GM04504 (cell line): ENCODE measurements at places on chromosomes 13 and 19.
A peak's percentile ranks its signal among the peaks of the same experiment; 100 is the strongest.

DNA sequence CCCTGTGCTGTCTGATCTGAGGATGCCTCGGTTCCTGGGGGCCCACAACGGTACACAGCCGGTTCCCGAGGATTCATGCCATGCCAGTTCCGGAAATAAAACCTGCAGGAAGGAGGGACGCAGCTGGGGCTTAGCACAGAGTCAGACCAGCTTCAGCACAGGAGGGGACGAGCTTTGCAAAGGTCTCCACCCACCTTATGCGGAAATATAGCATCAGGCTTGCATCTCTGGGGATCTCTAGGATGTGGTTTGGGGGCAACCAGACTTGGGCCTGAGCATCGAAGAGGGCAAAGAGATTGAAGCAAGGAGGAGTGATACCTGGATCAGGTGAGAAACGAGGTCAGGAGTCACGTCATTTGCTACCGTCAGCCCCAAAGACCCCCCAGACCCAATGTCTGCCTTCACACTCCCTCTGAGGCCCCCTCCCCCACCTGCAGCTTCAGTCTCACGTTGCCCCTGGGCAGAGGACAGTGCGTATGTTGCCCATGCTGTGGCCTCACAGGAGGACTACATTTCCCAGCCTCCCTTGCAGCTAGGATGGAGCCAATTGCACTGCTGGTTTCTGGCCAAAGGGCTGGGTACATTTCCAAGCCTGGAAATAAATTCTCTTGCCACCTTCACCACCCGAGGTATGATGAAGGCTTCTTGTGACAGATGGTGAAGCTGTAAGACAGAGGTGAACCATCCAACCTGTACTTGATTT, 12.1 kb downstream of the TYK2 start:
- DNase-seq: no peak

DNA sequence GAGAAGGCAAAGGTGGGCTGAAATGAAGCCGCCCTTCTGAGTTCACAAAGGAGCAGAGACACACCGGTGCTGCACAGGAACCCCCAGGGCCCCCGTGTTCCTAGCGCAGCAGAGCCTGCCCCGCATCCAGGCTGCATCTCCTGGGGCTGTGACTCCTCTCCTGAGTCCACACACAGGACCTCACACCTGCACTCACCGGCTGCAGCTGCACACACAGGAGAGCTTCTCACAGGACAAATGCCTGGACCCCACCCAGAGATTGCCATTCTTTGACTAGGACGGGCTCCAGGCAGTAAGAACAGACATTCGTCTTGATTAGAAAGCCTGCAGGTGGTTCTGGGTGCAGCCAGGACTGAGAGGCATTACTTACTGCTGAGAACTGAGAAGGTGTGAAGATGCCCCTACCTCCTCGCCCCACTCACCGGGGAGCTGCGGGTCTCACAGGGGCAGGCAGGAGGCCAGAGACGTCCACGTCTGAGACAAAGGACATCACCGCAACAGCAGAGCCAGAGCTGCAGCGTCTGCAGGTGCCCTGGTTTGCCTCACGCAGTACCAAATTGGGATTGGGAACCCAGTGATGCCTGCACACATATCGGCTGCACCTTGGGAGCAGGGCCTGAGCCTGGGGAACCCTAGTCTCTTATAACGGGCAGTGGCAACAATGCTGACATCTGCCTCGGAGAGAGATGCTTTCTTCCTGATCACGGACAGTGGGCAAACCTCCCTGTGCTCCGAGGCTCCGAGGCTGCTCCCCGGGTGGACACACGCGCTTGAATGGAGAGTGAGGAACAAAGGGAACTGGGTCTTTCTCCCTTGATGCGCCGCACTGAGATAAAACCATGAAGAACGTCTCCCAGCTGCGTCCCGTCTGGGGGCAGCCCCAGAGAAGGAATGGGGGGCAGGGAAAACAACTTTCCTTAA, 50.4 kb downstream of the RASA3 start:
- DNase-seq: no peak

DNA sequence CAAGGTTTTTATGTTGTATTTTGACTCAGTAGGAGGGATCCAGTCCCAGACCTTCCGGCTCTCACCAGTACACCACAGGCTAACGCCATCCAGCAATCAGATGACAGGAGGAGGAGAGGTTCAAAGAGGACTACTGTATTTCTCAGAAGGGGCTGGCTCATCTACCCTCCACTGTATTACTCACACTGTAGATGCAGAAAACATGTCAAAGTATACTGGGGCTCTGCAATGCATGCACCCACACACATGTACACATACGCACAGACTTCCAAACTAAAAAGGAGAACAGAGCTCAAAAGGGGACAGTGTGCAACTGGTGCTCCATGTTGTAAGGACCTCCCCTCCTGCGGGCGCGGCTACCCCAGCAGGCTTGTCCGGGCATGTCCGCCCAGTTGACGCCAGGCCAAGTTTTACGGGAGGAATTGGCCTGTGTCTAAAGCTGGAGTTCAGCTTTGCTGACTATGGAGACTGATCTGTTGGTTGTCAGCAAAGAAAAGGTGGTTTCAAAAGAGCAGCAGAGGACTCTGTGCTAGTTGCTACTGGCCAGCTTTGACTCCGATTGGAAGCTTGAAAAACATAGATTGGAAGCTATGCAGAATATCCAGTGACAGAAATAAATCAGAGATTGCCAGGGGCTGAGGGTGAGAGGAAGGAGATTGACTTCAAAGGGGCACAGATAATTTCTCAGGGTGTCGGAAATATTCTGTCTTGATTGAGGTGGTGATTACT, 314.2 kb downstream of the DLEU7 start:
- DNase-seq: peak; percentile 75

DNA sequence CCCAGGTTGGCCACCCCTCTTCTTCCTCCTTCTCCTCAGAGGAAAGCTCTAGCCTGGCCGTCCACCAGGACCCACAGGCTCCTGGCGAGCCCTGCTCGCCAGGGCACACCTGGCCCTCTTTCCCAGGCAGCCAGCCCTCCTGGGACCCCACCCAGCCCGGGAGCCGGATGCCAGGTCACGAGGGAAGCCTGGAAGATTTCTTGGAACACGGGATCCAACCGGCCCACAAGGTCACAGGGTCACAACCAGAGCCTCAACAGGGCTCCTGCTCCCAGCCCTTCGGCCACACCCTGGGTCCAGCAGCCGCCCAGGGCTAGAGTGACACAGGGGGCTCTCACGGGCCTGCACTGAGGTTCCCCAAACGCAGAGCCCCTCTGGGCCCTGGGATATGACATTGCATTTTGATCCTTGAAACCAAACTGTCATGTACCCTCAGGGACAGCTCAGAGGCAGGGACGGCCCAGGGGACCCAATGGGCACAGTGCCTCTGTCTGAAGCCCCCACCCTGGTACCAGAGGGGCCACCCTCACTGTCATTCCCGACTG, 5.5 kb downstream of the MKNK2 start:
- no peak for DNase-seq

- DNase-seq: no peak
These were observed 106.8 kb downstream of the DHRS12 start for GRCh38 chr13:51697181-51697580.

- DNase-seq: peak; percentile 51
These were observed 134.4 kb upstream of the TSC22D1 start for GRCh38 chr13:44710576-44710975.
